ENCODE measurements at places on chromosomes 11 and 22.

DNA sequence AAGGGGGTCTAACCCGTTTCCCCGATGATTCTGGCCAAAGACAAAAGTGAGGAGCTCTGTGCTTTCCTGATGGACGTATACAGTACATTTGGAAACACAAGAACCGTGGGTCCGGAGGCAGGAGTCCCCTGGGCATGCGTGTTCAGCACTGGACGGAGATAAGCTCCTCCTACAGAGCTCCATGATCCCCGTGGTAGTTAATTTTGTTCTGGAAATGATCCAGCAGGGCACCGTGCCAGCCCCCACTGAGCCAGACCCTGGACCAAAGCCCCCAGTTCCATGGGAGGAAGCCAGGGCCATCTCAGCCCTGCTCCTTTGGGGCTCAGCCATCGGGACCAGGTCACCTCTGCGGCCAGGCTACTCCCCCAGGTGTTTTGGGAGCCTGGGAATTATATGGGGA is 83.3 kb downstream of the TRMU start:
- no peak for DNase-seq

DNA sequence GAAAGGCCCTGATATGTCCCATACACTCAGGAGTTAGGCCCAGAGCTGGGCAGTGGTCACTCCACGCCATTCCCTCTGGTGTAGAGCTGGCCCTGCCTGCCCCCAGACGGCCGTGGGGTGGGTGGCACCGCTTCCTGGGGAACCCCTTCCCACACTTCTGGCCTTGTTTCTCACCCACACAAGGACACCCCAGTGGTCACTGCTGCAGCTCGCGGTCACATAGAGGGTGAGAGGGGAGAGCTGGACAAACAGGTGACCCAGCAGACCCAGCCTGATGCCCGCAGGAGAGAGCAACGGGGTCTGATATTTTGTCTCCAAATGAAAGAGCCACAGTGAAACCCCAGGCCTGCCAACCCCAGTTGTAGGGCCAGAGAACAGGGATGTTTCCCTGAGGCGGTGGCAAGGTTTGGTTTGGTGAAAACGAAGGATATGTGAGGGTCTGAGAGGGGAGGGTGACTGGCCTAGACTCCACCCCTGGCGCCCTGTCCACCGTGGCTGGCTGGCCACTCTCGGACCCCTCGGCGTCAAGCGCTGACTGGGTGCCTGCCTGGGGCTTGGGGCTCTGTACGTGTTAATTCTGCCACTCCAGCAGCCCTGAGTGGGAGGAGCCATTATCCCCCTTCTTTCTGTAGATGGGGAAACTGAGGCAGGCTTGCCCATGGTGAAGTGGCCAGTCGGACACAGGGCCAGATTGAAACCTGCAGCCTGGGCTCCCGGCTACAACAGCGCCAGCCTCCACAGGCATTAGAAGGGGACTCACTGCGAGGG is 71.0 kb upstream of the PPARA start:
- DNase-seq = no peak

- DNase-seq = peak; percentile 98
Measured at GRCh38 chr11:134068829-134069425, at the start of gene JAM3. TSS of gene JAM3 (plus strand) at chr11:134069072. CDS start at chr11:134069084, 12 bp downstream.

GRCh38 chr22:18085188-18085587 is 7.4 kb downstream of the PEX26 start:
- no peak for DNase-seq

- no peak for DNase-seq
Measured at GRCh38 chr11:30412509-30412908, 89.6 kb downstream of the ARL14EP start.

DNA sequence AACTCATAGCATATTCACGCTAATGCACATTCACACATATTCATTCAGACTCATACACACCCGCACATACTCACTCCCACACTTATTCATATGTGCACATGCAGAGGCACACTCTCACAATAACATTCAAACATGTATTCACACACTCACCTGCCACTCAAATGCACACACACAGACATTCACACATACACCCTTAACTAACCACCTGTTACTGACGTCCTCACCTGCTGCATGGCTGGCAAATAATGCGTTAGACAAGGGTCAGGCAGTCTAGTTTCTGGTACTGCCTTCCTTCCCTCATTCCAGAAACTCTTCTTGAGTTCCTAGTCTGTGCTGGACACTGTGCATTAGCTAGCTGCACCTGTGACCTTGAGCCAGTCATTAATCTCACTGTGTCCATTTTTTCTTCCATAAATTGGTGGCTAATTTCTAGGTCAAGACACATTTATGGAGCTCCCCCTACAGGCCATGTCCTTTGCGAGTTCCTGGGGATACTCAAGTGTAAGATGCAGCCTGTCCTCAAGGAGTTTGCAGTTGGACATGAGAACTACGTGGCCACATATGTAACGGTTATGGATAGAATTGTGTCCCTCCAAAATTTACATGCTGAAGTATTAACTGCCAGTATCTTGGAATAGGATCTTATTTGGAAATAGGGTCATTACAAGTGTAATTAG is 34.5 kb upstream of the SEZ6L start:
- no peak for DNase-seq
